H54 (cell line): ENCODE measurements at places on chromosomes 7 and 10.

GRCh38 chr7:123533929-123534382 lies 439 bp downstream of the IQUB start:
- DNase-seq = peak; percentile 4

DNA sequence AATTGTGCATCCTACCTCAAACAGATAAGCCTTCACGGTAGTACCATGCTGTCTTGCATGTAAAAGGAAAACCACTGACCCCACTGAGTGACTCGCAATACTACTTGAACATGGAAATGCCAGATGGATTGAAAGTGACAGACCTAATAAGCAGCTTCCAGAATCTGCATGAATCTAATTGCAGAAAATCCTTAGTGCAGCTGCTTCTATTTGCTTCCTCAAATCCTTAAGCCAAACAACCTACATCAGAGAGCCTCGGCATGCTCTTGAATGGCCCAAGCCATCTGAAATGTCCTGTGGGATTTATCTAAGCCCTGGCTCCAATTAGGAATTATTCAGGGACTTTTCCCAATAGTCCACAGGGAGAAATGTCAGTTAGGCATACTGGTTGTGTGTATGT lies 509.5 kb upstream of the CELF2 start:
- DNase-seq = no peak

DNA sequence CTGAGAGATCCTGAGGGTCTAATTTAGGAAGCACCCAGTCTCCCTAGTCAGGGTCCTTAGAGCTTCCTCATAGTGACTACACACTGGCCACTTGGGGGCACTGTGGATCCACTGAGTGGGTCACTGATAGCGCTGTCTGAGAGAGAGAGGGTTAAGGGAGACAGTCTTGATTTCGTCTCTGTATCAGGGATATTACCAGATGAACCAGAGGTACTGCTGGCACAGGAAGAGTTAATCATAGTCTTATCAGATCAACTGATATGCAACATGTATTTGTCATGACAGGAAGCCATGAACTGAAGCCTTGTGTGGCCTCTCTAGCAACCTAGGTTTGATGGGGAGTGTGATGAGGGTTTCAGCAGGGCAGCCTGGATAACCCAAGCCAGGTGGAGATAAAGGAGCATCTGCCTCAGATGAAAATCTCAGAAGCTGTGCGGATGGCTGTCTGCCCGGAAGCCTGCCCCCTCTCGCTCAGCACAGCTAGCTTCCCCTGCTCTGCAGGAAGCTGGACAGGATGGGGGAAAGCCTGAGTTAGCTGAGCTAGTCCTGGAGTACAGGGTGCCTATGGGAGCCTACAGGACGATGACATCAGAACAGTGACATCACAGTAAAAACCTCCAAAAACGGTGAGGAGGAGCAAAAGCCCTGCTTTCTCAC lies 214.0 kb upstream of the PRSS1 start:
- DNase-seq = peak; percentile 43

- DNase-seq = no peak
These were observed 44.2 kb downstream of the LRMDA start for GRCh38 chr10:75475460-75476182.

DNA sequence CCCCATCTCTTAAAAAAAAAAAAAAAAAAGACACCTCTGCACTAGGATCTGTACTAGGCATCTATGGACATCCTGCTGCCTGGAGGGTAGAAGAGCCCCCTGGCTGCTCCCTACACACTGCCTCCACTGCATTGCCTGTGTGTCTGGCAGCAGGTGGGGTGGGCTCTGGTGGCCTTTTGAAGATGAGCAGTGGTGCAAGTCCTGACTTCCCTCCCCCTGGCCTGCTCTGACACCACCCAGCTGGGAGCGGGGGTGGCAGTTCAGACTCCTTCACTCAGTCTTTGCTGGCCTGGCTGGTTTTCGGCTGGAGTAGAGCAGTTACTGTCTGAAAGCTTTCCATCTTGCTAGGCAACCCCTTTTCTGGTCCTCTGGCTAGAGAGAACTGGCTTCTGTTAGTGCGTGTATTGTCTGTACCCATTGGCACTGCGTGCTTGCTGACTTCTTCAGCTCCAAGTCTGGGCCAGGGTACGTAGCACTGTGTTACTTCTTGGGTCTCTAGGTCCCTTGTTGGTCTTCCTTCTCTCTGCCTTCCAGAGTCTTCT lies 17.6 kb downstream of the C10orf62 start:
- no peak for DNase-seq

GRCh38 chr7:47453093-47454061 lies 128.5 kb downstream of the TNS3 start:
- DNase-seq = peak; percentile 96

- no peak for DNase-seq
These were observed 299.4 kb downstream of the SNX13 start for GRCh38 chr7:17640730-17641377.
